A172 (cell line): ENCODE measurements at places on chromosomes 6 and 20. TPM values are rescaled to one million over a fixed set of nuclear protein-coding genes. Genes with fewer than 3 reads are reported as not detected.
A peak's percentile ranks its signal among the peaks of the same experiment; 100 is the strongest.

- peak; percentile 71 for DNase-seq
Measured at GRCh38 chr6:73579851-73580246, 59.0 kb upstream of the EEF1A1 start.

- no peak for DNase-seq
Measured at GRCh38 chr6:113385020-113385431, 472.1 kb upstream of the MARCKS start.

GRCh38 chr20:3045042-3045815 lies 623 bp upstream of the MRPS26 start:
- DNase-seq = peak; percentile 49

PPP1R16B gene
- total RNA-seq = 0.14 TPM in 2 replicates

GRCh38 chr6:160378218-160378617 lies 30.0 kb downstream of the SLC22A3 start:
- no peak for DNase-seq

DNA sequence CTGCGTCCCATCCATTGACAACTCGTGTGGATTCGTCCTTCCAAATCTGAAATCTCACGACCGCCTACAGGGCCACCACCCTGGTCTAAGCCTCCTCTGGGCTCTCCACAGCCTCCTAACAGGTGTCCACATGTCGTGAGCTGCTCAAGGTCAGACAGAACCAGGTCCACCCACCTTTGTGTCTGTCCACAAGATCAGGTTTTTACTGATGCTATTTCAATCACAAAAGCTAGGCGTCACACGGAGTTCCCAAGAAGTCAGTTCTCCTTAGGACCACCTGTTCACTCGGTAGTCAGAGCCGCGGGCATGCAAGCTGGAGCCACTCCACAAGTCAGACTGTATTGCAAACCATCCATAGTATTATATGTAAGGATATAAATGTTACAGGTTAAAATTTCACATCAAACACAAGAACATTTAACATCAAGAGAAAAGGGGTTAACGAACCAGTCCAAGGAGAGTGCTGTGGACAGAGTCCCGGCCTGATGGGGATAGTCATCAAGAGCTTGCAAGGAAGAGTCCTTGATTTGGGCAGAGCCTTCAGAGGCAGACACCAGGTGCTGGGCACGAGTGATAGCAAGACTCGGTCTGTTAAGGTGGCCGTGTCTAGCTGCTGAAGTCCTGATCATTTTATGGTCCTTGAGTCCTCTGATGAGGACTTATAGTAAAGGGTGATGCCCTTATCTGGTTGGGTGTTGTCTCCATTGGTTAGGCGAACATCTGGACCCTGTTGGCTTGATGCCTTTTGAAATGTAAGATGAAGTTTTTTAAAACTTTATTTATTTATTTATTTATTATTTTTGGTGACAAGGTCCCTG lies 731 bp upstream of the DNPH1 start:
- no peak for DNase-seq

DNA sequence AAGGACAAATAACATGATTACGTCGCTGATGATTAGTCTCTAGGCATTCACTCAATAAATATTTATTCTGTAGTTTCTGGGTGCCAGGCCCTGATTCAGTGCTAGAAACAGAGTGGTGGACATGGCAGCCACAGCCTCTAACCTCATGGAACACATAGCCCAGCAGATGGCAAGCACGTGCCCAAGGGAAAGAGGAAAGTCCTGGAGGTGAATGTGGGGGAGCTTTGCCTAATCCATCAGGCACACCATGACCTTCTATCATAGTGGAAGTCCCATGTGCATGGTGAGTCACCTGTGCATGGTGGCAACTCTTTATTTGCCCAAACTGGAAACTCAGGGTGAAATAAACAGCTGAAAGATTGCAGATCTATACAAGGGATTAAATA lies 143.0 kb upstream of the TNFAIP3 start:
- DNase-seq = no peak

TRIM40 gene
- total RNA-seq = not detected in 2 replicates

GRCh38 chr6:79782792-79783580 lies 151.9 kb downstream of the SH3BGRL2 start:
- DNase-seq = no peak

CTSA gene
- total RNA-seq = 114 and 142 TPM in 2 replicates

DNA sequence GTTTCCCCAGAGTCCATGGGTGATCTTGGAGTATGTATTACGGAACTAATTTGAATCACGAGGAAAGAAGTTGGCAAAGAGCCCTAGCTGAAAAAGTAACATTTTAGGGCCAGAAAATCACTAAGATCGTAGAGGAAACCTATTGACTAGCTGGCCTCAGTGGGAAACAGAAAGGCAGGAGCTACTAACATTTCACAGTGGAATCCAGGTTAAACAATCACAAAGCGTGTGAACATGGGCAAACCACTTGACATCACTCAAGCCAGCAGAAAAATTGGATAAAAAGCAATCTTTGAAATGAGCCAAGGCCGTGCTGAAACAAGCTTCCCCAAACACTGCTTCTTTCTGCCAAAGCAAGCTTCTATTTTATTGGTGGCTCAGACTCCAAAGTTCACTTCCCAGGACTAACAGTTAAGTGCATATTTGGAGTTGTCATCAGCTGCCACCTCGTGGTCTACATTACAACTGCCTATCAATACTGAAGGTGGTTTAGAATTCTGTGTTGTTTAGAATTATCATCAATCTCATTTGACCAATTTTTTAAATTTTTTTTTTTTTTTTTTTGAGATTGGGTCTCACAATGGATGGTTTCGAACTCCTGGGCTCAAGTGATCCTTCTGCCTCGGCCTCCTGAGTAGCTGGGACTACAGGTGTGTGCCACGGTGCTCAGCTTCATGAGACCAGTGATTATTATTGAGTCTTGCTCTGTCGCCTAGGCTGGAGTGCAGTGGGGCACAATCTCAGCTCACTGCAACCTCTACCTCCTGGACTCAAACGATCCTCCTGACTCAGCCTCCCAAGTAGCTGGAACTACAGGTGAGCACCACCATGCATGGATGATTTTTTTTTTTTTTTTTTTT lies 10.6 kb downstream of the RPS10 start:
- peak; percentile 57 for DNase-seq

GRCh38 chr20:61965606-61966491 lies 99.8 kb downstream of the TAF4 start:
- no peak for DNase-seq

RIMS4 gene
- total RNA-seq = 0.02 TPM in 1 of 2 replicates, not detected in the other

DNA sequence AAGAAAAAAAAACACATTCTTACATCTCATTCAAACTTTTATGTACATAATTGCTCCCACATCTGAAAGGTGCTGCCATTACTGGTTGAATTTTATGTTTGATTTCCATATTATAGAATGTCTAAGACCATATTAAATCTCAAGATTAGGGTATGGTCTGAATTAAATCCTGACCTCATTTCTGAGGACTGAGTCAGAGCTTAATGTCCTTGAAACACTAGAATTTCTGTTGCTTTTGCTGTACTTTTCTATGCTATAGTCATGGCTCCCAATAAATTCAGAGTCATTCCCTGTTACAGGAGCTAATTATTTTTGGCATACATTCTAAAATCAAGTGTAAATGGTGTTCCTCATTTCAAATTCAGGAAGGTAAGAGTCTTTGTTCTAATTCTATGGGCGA lies 285.3 kb upstream of the MANEA start:
- no peak for DNase-seq

FOXA2 gene
- 1.2 and 2.2 TPM in 2 replicates for total RNA-seq

TGM3 gene
- 0.53 TPM in 1 of 2 replicates, not detected in the other for total RNA-seq

- DNase-seq = no peak
Measured at GRCh38 chr6:161949531-161949930, 675.7 kb upstream of the AGPAT4 start.

GRCh38 chr20:2023151-2023550 lies 29.3 kb upstream of the PDYN start:
- DNase-seq = no peak

DNA sequence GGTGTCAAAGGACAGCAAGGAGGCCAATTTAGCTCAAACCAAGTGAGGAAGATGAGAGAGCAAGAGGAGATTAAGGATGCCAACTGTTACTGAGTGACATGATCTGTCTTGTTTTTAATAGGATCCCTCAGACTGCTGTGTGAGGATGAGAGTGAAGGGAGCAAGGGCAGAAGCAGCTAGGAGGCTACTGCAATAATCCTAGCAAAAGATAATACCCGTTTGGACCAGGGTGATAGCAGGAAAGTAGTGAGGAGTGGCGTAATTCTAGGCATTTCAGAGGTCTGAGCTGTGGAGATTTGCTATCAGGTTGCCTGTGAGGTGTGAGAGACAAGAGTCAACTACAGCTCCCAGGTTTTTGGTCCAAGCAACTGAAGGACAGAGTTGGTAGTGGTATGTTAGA lies 14.7 kb downstream of the UBE2V1 start:
- DNase-seq = no peak

EMILIN3 gene
- total RNA-seq = not detected in 2 replicates

GRCh38 chr20:33696448-33696847 lies 10.3 kb upstream of the E2F1 start:
- DNase-seq = no peak

DNA sequence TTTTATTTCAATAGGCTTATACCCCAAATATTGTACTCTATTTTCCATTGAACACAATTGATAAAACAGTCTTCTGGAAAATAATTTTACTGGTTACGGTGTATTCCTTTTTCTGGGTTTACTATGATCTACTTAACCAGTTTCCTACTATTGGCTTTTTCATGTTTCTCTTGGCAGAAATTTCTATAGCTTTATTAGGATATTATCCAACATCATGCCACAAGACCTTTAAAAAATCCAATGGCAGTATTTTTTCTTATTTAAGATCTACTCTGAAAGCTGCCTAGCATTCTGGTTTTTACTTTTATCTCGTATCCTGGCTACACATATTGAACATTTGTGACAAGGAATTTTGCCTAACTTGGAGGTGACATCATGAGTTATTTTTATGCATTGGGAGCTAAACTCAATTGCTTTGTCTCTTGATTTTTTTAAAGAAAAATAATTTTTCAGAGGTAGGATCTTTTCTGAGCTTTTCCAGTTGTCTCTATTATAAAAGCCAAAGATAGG lies 45.5 kb downstream of the SLC9A8 start:
- no peak for DNase-seq

TSHZ2 gene
- 0.36 TPM in 1 of 2 replicates, not detected in the other for total RNA-seq

DNA sequence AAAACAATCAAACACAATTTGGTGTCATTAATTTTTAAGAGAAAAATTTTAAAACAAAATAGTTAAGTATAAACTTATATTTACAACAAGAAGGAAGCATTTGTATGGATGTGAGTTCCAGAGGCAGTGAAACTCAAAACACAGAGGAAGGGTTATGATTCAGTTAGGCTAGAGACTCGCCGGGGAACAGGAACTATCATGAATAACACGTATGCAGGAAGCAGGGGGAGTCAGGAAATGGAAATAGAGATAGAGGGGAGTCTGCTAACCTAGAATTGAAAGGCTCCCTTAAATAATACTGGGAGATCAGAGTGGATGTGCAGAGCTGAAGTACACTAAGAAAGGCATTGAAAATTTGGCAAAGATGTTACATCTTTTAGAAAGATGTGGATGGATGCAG lies 14.2 kb upstream of the HLA-DRB1 start:
- no peak for DNase-seq

BHLHE23 gene
- total RNA-seq = not detected in 2 replicates

- peak; percentile 58 for DNase-seq
Measured at GRCh38 chr6:105318660-105319059, 84.2 kb downstream of the PREP start.

DNA sequence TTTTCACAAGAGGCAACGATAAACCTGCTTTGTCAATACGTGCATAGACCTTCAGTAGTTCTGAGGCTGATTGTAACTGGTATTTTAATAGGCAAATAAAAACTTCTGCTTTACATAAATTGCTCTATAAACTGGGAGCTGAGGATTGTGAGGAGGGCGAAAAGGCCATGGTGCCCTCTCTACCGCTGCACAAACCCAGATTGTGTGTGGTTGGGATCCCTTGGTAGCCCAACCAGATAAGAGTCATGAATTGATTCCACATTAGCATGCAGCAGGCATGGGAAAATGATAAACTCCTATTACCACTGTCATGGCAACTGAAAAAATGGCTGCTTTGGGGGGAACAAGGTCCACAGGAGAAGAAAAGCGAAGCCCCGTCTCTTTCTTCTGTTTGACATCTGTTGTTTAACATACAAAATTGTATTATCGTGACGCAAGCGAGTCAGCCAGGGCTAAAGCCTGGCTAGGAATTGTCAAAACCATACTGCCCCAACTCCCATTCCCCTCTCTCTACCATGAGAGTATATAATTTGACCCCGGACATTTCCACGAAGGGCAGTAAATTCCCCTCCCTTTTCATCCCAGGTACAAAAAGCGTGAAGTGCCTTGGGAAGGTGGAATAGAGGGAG lies 157.8 kb upstream of the SALL4 start:
- DNase-seq = no peak

ZSWIM1 gene
- 7.7 and 10.0 TPM in 2 replicates for total RNA-seq

DNA sequence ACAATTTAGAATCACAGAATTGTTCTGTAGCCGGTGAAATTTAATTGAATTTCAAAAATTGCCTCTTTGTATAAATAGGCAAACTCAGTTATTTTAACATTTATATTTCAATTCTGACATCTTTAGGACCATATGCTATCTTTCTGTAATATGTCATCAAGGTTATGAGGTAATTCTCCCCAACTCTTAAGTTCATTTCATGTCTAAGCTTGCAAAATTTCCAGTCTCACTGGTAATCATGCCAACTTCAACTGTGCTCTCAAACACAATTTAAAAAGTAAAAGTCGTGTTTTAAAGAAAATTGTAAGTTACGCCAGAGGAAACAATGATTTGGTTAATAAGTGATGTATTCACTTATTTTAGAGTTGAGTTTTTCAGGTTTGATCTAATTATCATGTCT lies 1.4 kb downstream of the NCOA7 start:
- DNase-seq = no peak

GRCh38 chr6:128295670-128296069 lies 224.7 kb downstream of the PTPRK start:
- no peak for DNase-seq

DNA sequence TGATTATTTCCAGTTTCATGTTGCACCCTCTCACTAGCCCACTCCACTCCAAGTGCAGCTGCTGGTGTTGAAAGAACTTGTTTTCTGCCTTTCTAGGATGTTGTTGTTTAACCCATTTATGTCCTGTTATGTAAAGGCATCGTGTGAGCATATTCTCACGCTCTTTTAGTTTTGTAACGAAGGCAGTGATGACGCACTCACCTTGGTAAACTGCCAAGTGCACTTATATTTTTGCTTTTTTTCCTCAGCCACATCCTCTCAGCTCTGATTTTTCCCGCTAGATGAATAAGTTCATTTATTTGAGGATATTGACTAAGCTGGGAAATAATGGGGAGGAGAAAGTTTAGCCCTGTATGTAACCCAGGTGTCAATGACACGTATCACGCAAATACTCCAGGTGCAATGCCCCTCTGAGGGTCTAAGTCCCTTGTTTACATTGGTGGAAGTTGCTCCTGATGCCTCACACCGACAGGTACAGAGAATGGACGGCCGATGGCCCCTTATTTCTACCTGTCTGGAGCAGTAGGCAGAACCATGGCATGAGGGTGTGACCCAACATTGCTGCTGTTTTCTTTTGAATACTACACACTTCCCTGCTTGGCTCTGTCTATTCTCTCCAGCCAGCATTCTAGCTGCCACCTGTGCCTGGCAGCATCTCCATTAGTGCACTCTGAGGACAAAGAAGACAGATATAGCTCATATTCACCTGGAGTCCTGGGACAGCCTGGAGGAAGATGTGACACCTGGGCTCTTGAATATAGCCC lies 132.7 kb upstream of the SLC24A3 start:
- DNase-seq = peak; percentile 16

GRCh38 chr20:63153254-63154221 lies 62.4 kb downstream of the YTHDF1 start:
- no peak for DNase-seq
